ENCODE measurements at places on chromosomes 12 and 14.

- no peak for DNase-seq
Observed at GRCh38 chr12:123059500-123059899, 79.0 kb downstream of the ARL6IP4 start.

GRCh38 chr14:24040692-24041091, 11.1 kb upstream of the CARMIL3 start:
- DNase-seq, result no peak

GRCh38 chr12:2049604-2050540, 2.9 kb upstream of the CACNA1C start:
- no peak for DNase-seq

GRCh38 chr12:124609041-124609989, 41.9 kb upstream of the NCOR2 start:
- DNase-seq, result peak; percentile 53

DNA sequence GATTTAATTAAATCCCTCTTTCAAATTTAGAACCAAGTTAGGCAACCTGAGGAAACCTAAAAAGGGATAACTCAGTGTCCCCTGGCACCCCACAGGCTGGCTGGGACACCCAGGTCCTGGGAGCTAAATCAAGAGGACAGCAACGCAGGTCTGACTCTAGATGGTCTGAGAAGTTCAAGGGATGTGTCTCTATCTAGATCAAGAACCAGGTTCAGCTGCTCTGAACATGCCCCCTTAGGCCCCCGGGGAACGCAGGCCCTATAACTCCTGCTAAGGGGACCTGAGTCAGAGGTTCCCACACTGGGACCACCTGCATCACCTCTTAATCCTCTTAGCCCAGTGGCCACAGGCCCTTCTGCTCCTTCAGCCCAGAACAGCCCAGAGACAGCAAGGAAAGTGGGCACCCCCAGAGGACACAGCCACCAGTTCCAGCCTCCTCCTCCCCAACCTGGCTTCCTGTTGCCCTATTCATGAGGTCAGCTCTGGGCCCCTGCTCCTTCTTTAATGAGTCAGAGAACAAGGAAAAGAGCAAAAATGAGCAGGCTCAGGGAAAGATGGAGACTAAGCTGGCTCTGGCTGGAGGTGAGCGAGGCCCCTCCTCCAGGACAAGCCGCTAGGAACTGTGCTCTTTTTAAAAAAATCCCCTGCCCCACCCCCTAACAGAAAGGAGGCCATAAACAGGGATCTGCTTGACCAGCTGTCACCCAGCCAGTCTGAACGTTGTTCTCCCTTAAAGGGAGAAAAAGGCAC, 10.8 kb downstream of the PITPNM2 start:
- peak; percentile 81 for DNase-seq

DNA sequence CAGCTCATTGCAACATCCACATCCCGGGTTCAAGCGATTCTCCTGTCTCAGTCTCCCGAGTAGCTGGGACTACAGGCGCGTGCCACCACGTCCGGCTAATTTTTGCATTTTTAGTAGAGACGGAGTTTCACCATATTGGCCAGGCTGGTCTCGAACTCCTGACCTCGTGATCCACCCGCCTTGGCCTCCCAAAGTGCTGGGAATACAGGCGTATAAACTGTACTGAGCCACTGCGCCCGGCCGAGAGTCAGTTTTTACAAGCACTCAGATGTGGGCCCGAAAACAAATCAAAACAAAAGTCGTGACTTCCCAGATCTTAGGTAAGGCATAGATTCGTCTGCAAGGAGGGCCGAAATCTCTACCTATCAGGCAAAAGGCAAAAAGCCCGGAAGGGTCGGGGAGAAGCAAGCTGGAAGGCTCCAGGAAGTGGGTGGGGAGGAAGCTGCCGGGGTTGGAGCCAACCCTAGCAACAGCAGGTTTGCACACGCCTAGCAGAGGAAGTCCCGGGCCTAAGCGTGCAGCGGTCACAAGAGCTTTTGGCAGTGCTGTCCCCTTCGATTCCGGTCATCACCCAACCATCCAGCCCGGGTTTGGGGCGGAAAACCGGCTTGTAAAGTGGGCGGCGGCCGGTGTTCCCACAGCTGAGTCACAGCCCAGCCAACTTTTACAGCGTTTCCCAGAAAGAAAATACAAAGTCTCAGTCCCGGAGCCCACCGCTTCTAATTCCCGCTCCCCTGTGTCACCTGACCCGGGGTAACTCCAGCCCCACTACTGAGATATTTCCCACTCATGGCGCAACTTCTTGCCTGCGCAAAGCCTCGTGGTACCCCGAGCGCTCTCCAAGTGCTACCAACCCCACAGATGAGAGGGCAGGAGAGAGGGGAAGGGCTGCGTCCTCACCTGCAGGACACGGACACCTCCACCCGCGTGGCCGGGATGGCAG, 583 bp downstream of the CPNE8 start:
- peak; percentile 76 for DNase-seq

DNA sequence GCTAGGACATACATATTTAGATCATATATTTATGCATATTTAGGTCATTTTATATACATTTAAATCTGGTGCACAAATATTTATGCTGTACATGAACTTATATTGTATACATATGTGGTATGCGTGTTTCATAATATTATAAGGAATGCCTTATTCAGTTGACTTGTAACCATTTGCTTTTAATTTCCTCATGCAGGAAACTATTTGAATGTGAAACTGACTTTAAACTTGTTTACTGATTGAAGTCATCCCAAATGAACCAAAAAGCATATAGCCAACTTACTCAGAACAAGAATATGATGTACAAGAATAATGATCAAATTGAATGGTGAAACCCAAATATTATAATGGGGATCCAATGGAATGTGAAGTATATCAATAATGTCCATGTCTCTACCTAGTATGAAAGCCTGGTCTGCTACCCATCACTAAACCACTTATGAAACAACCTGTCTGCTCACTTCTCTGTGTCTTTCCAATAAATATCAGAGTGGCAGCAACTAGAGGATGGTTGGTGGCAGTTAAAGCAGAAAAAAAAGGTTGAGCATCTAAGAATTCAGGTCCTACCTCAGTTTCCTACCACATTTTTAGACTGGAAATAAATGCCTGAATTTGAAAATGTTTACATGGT, 38.3 kb downstream of the RPS6KA5 start:
- DNase-seq, result no peak

- no peak for DNase-seq
Observed at GRCh38 chr12:7747246-7747645, at the start of gene CLEC4C. CLEC4C (minus strand) TSS chr12:7747375; CDS start chr12:7747348, 27 bp downstream.

DNA sequence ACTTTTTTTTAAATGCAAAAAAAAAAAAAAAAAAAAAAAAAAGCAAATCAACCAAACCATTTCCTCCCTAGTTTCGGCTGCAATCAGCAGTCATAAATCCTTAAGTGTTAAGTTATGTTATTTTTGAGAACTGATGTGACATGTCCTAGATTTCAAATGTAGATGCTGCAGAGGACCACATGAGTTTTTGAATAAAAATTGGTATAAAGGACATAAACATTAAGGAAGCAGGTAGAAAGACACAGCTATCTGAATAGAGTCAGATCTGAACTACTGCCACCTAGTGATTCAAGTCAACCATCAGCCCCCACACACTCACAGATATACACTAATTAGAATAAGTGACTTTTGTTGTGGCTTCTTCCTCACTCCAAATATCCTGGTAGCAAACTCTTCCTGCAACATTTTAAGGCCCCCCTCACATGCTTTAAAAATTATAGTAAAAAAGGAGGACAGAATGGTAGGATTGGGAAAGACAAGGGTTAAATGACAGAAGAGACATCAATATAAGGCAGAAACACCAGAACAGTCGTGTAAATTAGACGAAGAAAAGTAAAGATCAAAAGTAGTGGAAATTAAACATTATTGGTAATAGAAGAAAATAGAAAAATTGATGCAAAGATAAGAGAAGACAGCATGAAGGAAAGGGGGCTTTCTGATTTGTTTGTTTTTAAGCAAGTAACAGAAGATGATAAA, 394.5 kb upstream of the ATP2B1 start:
- peak; percentile 8 for DNase-seq

- peak; percentile 75 for DNase-seq
Observed at GRCh38 chr12:78863482-78864402, 832 bp upstream of the SYT1 start.

- no peak for DNase-seq
Observed at GRCh38 chr14:86450085-86450484, 920.1 kb downstream of the FLRT2 start.

DNA sequence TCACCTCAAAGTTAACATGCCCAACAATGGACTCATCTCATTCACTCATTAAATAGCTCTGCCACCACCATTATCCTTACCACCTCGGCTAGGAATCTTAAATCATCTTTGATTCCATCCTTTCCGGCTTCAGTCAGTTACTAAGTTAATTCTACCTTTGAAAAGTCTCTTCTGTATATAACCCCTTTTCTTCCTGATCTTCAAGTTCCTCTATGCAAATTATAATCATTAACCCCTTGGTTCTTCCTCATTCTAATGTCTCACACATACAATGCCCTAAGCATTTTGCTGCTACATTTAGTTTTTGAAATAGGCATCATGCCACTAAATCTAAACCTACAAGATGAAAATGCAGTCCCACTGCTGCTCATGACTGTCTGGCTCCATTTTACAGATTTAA, 51.6 kb downstream of the ATP2B1 start:
- no peak for DNase-seq

DNA sequence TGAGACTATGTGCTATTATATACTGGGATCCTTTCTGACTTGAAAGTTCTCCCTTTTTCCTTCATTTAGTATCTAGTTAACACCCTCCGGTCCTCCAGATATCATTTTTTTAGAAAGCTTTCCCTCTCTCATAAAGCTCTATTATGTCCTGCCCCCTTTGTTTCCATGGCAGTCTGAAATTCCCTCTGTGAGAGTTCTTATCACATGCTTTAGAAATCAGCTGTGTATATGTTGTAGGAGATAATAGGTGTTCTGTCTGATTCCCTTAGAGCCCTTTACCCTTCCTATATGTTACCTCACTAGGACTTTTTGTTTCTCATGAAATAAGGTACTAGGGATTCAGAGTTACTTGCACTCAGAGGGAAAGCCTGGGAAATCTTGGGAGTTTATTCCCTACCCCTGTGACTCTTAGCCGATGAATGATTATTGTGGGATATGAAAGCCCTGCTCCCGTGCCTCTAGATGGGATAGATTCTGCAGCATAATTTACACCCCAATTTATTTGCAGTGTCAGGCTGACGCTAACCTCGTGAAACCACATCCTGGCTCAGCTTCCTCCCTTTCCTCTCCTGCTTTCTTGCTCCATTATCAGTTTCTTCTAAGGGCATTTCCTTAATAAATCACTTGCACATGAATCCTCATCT, 448.4 kb downstream of the MDGA2 start:
- DNase-seq, result no peak

GRCh38 chr14:101849640-101850039, 88.1 kb downstream of the PPP2R5C start:
- DNase-seq, result no peak

DNA sequence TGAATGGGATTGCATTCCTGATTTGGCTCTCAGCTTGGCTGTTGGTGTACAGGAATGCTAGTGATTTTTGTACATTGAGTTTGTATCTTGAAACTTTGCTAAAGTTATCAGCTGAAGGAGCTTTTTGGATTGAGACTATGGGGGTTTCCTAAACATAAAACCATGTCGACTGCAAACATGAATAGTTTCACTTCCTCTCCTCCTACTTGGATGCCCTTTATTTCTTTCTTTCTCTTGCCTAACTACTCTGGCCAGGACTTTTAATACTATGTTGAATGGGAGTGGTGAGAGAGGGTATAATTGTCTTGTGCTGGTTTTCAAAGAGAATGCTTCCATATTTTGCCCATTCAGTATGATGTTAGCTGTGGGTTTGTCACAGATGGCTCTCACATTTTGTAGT, 141.5 kb downstream of the CEP83 start:
- no peak for DNase-seq

DNA sequence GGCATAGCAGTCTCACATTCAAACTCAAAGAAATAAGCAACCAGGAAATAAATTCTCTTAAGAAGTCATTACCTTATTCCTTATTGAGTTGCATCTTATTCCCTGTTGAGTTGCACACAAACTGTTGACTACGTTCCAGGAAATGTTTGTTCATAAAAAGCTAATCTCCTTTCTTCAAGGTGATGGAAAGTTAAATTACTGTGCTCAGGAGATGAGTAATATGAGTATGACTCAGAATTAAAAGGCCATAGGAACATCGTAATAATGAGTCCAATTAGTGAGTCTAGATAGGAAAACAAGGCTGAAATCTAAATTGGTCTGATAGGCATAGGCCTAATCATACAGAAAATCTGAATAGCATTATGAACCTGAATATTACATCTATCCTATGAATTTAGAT, 203.1 kb downstream of the SLC2A13 start:
- DNase-seq, result no peak

DNA sequence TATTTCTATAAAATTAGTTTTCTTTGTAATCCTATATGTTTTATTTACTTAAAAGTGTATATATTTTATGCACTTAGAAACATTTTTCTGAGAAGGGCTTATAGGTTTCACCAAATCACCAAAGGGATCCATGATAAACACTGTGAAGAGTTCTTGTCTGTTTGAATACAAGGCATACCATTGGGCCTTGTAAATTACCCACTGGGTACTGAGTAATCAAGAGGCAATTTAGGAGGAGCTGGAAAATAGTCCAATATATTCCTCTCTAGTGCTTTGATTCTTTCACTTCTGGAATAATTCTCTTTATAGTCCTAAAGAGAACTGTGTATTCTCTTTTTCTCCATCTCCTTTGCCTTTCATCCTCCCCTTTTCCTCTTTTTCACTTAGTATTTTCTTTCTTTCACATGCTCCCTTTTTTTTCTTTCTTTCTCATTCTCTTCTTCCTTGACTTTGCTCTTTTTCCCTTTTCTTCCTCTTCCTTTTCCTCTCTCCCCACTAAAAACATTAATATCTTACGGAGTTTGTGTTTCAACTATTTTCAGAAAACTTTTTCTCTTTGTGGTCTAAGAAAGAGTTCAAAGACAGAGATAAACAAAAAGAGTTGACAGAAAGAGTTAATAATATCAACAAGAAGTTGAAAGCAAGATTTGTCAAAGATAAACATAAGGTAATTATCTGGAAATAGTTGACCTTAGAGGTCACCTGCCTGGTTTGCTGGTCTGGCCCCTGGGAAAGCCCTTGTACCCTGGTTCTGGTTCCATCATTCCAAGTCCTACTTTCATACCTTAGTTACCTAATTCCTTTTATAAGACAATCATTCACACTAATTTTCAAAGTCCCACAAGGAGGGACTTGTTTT, 435.3 kb downstream of the RAD51B start:
- no peak for DNase-seq

- no peak for DNase-seq
Observed at GRCh38 chr12:130523863-130524614, 186.4 kb downstream of the PIWIL1 start.

- DNase-seq, result no peak
Observed at GRCh38 chr12:46915836-46916235, 90.0 kb upstream of the SLC38A4 start.

- DNase-seq, result no peak
Observed at GRCh38 chr14:38079268-38079667, 128.4 kb upstream of the SSTR1 start.

All from SHP77 treated with DMSO at 0.1 percent for 48 hours (cell line).